Fibroblast of skin of scalp (primary cell): ENCODE measurements at places on chromosomes 6 and 20.

DNA sequence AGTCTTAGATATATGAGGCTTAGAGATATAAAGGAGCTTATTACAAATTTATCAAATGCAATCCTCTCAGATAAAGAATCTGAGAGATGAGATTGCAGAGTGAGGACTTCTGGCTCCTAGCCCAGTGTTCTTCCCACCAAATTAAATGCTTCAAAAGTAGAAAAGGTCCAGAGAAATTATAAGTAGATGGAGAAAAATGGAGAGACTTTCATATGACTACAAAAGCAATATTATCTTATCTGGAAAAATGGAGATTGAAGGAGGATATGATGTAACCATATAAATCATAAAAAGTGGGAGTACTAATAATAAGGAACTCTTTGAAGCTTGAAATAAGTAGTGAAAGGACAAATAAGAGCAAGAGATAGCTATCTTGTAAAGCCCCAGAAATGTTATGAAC is 2.8 kb downstream of the KCTD20 start:
- no peak for DNase-seq

DNA sequence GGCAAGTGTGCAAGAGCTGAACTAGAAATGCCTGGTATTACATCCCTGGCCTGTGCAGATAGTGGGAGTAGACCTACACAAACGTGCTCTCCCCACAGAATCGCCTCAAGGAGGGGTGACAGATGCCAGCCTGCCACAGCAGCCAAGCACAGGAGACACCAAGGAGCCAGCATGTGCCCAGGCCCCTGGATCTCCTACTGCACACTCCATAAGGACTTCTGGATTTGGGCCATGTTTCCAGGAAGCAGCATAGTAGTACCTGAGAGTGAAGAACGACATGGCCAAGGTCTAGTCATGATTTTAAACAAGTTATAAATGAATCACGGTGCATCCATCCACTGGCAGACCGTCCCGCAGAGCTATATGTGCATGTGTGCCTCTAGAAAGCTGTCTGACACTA is 232.2 kb downstream of the SYNDIG1 start:
- DNase-seq: no peak

DNA sequence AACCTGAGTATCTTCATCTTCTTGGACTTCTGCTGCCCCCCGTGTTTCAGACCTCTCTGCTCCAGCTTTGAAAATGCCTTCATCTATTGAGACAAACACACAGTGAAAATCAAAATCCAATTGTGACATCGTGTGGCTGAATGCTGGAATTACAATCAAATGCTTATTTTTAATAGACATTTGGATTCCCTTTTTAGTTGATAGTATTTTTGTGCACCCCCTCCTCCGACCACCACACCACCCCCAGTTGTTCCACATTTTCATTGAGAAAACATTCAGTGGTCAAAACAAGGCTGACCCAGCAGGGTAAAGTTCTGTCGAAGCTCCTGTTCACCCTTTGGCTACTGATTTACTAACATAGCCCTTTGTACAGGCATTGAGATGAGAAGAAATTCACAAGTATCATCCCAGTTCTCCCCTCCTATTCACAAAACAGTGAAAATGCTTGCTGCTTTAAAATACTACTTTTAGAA is 79.0 kb downstream of the NRSN1 start:
- peak; percentile 45 for DNase-seq

DNA sequence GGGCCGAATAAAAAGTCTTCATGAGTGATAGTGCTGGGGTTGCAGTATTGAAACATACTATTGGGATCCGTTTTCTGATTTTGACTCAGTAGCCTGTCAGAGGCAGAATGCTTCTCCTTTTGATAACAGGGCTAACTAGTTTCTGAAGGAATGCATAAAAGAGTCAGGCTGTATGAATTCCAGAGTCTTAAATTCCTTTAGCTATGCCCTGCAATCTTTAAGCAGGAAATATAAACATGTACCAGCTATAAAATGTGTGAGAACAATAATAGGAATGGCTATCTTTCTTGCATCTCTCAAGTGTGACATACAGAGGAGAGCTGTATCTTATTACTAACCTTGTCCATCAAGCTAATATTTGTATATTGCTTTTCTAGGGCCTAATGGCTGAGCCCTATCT is 917.1 kb downstream of the KIF16B start:
- peak; percentile 55 for DNase-seq

DNA sequence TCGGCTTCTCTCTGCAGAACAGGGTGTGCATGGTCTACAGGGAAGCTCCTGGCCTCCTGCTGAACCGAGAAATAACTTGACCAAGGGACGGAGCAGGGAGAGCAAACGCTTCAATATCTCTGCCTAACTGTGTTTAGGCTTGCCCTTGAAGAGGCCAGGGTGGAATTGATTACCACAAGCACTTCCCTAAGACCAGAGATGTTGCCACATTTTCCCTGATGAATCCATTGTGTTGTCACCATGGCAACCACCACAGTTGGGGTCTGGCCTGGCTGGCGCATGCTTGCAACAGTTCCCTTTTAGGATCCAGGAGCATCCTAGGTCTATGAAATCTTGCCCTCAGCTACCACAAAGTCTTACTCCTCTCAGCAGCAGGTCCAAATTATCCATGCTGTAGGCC is 213.5 kb upstream of the SULF2 start:
- DNase-seq: peak; percentile 81
